DMS79 treated with DMSO at 0.1 percent for 48 hours (cell line): ENCODE measurements at places on chromosomes 13 and 19.

DNA sequence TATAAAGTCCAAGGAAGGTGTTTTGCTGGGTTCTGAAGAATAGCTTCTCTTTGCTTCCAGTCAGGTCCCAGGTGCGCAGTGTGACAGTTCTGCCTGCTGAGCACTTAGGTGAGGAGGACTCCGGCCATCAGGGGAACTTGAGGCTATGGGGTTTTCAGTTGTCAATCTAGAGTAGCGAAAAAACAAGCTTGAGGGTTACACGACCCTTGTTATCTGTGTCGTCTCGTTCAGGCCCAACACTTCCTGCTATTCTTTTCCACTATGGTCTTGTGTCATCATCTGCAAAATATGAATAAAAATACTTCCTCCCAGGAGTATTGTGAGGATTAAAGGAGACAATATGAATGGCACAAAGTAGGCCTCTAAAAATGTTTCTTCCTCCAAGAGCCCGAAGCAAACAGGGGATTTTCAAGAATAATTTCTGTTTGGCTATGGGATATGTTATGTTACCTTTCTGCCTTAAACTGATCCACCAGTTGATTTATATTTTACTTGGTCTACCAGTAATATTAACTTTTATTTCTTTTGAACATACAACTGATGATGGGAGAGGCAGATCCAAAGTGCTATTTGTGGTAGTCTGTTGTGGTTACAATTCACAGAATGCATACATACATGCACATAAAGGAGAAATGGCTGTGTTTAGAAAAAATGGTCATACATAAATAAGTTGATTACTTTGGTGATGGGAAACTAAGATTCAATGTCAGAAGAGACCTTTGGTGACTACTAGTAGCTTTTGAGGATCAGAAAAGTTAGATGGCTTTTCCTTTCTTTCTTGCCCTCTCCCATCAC lies 40.5 kb upstream of the RCBTB2 start:
- DNase-seq: no peak

DNA sequence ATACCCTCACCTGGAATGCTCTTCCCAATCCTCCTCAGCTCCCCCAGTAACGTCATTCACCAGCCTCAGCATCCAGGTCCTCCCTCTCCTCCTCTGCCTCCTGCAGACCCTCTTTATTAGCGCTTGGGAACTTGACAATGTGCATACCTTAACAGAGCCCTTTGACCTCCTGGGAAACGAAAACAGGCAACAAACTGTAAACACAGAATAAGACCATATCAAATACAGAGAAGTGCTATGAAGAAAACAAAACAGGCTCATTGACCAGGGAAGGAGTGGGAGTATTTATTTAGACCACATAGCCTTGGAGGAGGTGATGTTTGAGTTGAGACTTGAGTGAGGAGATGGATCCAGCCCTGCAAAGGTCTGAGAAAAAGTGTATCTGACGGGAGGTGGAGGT lies 107.9 kb upstream of the SLC7A1 start:
- DNase-seq: no peak

DNA sequence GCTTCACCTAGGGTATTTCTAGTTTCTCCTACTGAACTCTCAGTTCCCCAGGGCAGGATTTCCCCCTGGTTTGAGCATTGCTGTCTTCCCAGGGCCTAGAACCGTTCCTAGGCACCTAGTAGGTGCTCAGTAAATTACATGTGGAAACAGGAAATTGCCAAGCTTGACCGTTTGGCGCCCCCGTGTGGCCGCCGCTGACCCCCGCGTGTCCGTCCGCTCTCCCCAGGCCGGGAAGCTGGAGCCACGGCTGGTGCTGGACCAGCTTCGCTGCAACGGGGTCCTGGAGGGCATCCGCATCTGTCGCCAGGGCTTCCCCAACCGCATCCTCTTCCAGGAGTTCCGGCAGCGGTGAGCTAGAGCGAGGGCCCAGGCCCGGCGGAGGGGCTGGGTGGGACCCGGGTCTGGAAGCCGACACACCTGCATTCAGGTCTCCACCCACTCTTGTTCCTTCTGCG lies 55.5 kb downstream of the MYH14 start:
- no peak for DNase-seq

- peak; percentile 21 for DNase-seq
These were observed 12.2 kb downstream of the CIC start for GRCh38 chr19:42281146-42281826.

DNA sequence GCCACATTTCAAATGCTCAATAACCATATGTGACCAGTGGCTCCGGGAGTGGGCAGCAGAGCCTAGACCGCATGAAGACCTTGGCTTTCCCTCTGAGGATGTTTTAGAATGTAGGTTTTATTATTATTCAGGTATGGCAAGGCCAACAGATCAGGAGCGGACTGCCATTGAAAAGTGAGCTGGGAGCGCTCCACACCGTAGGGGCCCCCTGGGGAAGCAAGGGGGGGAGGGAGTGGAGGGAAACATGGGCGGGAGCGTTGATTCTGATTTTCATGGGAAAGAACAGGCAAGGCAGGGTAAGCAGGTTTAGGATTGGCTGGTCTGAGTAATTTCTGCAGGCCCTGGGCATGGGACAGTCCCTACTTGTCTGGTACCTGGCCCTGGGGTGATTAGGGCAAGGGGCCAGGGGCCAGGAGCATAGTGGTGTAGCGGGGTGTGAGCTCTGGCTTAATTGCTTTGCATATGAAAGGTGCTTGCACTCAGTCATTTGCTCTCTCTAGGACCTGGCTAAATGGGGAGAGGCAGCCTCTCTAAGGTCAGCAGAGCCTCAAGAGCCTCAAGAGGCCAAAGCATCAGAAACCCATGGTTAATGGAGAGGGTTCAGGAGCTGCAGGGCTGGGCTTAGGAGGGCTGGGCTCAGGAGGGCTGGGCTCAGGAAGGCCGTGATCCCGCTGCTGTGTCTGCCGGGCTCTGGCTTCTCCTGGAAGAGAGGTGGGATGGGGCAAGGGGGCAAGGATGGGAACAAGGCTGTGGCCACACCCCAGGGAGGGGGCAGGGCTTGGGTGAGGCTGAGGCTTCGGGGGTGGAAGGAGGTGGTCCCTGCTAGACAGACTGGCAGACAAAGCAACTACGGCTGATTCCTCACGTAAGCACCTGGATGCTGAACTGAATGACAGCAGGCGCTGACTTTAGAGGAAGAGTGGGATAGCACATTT lies 82.0 kb upstream of the WASF3 start:
- DNase-seq: peak; percentile 2

DNA sequence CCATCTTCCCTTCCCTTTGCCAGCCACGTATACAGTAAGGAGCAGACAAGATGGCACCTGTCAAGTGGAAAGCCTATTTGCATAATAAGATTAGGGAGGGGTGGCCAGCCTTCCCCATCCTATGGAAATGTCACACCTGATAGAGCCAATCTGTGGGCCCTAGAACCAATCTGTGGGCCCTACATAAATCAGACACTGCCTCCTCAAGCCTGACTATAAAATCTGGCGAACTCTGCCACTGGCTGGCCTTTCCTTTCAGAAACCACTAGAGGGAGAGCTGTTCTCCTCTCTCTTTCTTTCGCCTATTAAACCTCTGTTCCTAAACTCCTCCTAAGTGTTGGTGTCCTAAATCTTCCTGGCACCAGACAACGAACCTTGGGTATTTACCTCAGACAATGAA lies 231.5 kb upstream of the KLHL1 start:
- no peak for DNase-seq
